ENCODE measurements at places on chromosomes 11 and 22.

- DNase-seq: no peak
These were observed 207.5 kb downstream of the TBC1D22A start for GRCh38 chr22:46969961-46970360.

GRCh38 chr11:119641983-119642745 is 86.8 kb downstream of the NECTIN1 start:
- no peak for DNase-seq

DNA sequence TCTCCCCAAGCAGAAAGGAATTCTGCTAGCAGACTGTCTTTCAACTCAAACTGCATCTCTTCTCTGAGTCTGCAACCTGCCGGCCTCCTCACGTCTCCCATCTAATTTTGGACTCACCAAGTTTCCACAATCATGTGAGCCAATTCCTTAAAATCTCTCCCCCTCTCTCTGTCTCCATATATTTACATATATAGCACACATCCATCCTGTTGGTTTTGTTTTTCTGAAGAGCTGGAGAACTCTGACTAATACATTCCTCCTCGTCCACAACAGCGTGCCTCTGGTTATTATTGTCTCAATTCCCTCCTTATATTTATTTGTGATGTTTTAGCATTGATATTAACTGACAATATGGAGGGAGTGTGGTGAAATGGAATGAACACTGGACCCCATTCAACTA is 29.6 kb upstream of the FJX1 start:
- no peak for DNase-seq

DNA sequence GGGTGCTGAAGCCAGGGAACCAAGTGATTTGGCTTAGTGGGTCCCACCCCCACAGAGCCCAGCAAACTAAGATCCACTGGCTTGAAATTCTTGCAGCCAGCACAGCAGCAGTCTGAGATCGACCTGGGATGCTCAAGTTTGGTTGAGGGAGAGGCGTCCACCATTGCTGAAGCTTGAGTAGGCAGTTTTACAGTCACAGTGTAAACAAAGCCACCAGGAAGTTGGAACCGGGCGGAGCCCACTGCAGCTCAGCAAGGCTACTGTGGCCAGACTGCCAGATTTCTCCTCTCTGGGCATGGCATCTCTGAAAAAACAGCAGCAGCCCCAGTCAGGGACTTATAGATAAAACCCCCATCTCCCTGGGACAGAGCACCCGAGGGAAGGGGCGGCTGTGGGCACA is 424.1 kb upstream of the TENM4 start:
- DNase-seq: no peak

GRCh38 chr11:26946257-26946716 is 47.6 kb upstream of the FIBIN start:
- DNase-seq: no peak

GRCh38 chr11:60482361-60482760 is 10.2 kb upstream of the MS4A12 start:
- DNase-seq: no peak

- DNase-seq: no peak
These were observed 94.5 kb downstream of the CASP12 start for GRCh38 chr11:104803776-104804175.

DNA sequence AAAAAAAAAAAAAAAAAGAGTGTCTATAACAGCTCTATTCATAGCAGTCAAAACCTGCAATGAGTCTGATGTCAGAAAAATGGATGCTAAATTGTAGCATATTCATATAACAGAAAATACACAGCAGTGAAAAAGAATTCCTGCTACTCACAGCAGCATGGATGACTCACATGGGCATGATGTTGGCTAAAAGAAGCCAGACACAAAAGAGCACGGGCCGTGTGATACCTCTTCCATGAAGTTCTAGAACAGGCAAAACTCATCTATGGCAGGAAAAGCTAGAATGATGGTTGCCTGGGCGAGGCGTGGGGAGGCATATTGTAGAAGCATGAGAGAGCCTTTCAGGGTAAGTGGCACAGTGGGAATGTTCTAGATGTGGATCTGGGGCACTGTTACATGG is 18.9 kb downstream of the PLAAT3 start:
- DNase-seq: no peak

DNA sequence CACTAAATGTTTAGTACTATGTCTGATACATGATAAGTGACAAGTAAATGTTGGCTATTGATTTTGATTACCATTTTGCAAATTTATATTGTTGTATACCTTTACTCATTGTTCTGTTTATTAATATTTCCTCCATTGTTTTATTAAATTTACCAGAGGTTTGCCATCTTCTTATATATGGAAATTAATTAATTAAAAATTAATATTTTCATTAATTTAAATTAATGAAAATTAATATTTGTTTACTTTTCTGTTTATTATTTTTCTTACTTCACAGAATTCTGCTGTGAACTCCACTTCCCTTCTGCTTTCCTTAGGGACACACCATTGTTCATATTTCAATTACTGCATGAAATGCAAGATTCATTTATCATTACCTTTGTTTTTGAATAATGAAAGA is 331.0 kb downstream of the LARGE1 start:
- DNase-seq: no peak

DNA sequence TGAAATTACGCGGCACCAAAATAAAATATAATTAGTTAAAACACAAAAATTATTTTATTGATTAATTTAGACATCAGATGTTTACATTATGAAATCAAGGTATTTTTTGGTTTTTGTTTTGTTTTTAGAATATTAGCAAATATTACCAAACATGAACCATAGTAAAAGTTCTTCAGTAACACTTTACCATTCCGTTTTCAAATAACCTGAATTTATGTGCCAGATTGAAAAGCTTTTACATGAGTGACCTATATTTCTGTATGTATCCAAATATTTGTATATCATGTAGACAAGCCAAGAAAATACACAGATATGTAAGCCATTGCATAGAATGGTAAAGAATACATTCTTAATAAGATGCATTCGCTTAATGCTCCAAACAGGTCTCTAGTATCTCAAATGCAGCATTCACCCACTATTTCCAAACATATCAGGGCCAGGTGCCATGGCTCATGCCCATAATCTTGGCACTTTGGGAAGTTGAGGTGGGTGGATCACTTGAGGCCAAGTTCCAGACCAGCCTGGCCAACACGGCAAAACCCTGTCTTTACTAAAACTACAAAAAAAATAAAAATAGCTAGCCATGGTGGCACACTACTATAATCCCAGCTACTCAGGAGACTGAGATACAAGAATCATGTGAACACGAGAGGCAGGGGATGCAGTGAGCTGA is 102.4 kb upstream of the SERPIND1 start:
- no peak for DNase-seq

GRCh38 chr11:128254941-128255340 is 332.4 kb downstream of the ETS1 start:
- no peak for DNase-seq

DNA sequence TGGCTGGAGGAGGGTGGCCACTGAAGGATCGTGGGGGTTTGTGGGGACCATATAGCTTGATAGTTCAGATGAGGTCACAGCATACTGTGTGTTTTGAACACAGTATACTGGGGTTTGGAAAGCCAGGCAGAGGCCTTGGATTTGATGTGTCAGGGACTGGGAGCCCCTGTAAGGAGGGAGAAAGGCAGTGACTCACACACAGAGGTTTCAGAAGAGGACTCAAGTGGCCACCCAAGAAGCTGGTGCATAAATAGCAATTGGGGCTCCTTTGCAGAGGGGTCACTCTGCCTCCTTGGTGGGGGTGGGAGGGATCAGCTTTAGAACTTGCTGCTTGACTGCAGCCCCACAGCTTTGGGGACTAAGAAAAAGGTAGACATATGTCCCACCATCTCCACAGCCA is 39.3 kb downstream of the SLC5A1 start:
- no peak for DNase-seq

- DNase-seq: no peak
These were observed 341.1 kb upstream of the LUZP2 start for GRCh38 chr11:24155792-24156191.

DNA sequence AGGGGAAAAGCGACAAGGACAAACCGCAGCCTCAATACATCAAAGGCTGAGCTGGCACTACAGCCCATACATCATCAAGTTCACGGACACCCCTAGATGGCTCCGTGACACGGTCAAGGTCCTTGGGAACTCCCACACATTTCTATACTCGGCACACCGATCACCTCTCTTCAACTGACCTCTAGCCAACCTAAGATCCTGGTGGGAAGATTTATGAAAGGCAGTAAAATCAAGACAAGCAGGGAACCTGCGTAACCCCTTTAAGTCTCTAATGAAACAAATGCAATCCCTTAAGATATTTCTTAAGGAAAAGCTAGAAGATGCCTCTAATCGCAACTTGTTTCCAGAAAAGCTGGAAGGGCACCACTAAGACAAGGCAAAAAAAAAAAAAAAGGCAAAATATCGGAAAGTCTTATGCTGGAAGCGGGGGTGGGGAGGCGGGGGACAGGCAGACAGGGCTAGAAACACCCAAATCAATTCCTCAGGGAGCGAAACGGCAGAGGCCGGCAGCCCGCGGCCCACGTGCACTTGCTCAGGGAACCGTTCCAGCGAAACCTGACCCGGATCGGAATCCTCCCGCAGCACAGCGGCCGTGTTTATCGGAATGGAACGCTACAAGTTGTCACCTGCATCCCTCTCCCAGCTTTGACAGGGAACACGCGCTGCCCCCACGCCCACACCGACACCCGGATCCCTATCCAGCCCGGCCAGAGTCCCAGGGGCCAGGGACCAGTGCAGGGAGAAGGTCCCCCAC is 1.4 kb downstream of the ARHGAP20 start:
- DNase-seq: no peak

DNA sequence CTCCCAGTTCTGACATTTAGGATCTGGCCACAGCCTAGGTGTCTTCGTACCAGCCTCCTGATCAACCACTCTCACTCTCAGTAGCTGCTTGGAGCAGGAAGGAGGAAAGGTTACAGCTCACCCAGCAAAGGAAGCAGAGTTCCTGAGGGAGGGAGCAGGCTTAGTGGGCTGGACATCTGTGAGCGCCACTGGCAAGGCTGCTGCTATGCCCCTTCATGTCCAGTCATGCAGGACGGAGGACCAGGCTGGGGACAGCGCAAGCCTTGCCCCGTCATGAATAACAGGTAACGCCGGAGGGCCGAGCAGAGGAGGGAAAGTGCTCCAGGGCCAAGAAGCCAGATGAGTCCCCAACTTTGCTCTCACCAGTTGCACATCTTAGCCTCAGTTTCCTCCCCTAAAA is 25.8 kb downstream of the TPST2 start:
- no peak for DNase-seq

DNA sequence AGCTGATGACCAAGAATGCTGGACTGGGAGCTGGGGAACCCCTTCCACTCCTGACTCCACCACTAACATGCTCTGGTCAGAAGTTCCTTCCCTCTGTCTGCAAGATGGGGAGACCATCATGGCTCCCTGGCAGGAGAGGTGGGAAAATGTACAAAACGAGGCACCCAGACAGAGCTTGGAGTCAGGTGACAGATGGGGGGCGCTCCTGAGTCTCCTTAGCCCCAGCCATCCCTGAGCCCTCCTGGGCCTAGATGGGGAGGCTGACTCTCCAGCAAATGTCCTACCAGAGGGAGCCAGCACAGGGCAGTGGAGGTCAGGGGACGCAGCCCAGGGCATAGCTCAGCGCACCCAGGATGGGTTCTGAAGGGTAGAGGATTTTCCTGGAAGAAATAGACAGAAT is 20.0 kb downstream of the KCNJ4 start:
- no peak for DNase-seq

DNA sequence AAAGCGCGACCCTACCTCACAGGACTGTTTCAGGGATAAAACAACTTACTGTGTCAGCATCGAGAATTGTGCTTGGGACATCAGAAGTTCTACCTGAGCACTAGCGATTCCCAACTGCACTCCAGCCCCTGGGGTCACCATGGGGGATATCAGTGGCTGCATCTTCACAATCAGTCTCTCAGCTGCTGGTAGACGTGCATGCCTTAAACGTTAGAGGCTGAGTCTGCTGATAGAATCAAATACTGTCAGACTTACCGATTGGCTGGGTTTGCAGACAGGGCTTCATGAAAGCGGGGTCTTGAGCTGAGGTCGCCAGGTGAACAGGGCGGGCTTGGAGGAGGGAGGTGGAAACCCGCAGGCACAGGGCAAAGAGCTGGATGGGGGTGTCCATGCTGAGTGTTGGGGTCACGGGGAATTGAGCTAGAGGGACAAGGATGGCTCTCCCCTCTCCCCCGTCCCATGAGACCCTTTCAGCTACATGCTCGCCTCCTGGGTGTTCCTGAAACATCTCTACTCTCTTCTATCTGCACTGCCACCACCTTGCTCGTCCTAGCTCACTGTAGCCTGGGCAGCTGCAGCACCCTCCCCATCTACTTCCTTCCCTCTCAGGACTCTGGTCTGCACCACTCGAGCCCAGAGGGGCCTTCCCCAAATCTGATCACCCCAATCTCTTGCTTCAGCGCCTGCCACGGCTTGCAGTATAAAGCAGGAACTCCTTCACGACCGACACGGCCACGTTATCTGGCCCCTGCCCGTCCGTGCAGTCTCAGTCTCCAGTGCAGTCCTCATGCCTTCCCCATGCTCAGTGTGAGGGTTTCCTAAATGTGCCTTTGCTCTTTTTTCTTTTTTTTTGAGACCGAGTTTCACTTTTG is 43.5 kb downstream of the ST14 start:
- DNase-seq: no peak

DNA sequence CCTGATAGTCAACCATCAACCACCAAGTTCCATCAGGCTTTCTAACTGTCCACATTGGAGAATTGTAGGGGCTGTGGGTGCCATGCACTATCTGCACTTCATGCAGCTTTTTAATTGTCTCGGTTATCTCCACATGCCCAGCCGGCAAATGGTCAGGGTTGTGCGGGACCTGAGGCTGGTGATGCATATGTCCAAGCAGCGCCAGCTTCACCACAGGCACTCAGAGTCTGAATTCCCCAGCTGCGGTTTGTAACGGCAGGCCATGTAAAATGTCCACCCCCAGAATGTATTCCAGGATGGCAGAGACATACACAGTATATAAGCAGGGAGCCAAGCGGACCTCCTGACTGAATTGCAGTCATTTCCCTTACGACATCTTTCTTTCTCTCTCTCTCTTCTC is 435.6 kb downstream of the DYNC2H1 start:
- no peak for DNase-seq

GRCh38 chr11:119991022-119991404 is 146.9 kb downstream of the TRIM29 start:
- no peak for DNase-seq

DNA sequence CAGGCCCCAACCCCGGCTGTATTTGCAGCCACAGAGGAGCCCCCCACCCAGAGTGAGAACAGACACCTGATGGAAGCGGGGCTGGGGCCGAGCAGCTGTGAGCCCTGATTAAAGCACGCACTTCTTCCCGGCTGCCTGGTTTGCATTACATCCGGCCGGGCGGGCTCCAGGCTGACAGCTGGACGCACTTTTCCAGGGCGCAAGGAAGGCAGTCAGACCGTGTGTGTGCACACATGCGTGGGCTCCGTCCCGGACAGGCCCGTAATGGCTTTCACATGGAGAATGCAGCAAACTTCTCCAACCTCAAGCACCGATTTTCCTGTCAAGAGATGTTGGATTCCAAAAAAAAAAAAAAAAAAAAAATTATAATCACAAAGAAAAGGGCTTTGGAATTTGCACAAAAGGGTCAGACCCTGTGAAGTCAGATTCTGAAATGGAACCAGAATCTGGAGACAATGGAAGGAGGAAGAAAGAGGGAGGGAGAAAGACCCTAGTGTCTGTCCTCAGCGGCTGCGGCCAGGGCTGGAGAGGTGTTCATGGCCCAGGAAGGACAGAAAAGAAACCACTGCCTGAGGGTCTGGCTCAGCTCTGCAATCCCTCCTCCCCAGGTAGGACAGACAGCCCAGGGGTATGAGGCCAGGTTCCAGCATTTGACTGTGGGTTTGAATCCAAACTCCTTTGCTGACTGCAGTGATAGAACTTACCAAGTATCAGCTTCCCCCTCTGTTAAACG is 365.5 kb downstream of the MN1 start:
- no peak for DNase-seq

- no peak for DNase-seq
These were observed 96.1 kb upstream of the LRRC55 start for GRCh38 chr11:57085611-57086010.

Measured in naive thymus-derived CD8-positive, alpha-beta T cell (primary cell).